ENCODE measurements at places on chromosomes 3 and 15.

DNA sequence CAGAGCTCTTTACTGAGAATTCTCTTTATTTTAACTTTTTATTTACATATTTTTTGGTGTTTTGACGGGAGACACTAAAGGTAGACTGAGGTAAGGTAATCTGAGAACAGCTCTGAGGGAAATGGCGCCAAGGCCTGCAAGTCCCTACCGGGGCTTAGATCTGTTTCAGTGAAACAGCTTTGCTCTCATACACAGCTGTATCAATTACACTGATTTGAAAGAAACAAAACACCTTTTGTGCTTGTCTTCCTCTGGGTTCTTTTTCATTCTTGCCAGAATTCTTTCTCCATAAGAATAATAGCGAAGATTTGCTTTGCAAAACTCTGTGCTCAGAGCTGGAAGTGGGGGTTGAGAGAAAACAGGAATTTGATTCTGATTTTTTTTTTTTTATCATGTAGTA is 79.5 kb upstream of the PEX5L start:
- DNase-seq, result no peak

DNA sequence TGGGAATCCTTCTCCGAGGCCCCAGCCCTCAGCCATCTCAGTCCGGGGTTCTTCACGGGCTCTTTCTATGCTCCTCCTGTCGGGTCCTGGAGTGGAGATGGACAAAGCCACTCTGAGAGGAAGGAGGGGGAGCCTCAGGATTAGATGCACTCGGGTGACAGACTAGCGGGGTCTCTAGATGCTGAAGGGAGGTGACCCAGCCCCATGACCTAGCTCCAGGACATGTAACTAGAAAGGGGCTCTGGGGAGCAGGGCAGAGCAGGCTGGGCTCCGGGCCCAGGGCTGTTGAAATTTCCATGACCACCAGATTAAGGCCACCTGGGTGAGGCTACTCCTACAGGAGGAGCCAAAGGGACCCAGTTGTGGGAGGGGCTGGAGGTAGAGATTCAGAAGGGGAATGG is 14.8 kb upstream of the SKIC8 start:
- no peak for DNase-seq

GRCh38 chr3:190167936-190168680 is 47.4 kb upstream of the P3H2 start:
- no peak for DNase-seq

- DNase-seq, result peak; percentile 94
These were observed 3.0 kb downstream of the SLC51A start for GRCh38 chr3:196219194-196219969.

- peak; percentile 81 for DNase-seq
These were observed at the start of gene LEKR1 for GRCh38 chr3:156826144-156826895. Gene LEKR1, plus strand, starts transcription at chr3:156826353. Its CDS starts 2,977 bp downstream, at chr3:156829330.

GRCh38 chr15:95580121-95580520 is 750.4 kb upstream of the NR2F2 start:
- no peak for DNase-seq

DNA sequence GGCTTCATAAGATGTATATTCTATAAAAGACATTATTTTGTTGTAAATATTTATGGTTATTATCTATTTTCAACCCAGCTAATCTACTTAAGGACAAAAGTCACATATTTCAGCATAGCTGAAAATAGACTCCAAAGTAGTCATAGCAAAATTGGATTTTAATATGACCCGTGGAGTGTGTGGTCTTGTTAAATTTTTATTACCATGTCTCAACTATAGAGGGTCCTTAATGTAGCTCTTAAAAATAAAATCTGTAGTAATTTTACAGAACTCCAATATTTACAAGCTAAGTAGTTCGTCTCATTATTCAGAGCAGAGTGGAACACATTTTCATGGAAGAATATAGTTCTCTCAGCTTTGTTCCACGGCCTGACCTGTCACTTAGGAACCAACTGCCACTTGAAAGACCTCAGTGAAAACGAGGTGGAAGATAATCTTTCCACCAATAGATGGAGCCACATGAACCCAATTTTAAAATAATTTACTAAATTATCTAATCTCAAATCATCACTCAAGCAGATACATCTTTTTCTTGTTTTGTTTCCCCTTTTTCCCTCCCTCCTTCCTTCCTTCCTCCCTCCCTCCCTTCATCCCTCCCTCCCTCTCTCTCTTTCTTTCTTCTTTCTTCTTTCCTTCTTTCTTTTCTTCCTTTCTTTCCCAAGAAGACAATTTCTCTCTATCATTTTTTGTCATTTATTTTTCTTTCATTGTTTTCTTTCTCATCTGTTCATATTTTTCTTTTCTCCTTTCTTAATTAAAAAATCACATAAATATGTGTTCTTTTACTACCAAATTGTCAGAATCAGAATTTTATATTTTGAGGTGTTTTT is 97.2 kb downstream of the CLDN1 start:
- no peak for DNase-seq

- no peak for DNase-seq
These were observed 9.8 kb downstream of the SLC38A3 start for GRCh38 chr3:50214824-50215223.

- DNase-seq, result no peak
These were observed 65.4 kb upstream of the ACAD9 start for GRCh38 chr3:128814060-128814459.

DNA sequence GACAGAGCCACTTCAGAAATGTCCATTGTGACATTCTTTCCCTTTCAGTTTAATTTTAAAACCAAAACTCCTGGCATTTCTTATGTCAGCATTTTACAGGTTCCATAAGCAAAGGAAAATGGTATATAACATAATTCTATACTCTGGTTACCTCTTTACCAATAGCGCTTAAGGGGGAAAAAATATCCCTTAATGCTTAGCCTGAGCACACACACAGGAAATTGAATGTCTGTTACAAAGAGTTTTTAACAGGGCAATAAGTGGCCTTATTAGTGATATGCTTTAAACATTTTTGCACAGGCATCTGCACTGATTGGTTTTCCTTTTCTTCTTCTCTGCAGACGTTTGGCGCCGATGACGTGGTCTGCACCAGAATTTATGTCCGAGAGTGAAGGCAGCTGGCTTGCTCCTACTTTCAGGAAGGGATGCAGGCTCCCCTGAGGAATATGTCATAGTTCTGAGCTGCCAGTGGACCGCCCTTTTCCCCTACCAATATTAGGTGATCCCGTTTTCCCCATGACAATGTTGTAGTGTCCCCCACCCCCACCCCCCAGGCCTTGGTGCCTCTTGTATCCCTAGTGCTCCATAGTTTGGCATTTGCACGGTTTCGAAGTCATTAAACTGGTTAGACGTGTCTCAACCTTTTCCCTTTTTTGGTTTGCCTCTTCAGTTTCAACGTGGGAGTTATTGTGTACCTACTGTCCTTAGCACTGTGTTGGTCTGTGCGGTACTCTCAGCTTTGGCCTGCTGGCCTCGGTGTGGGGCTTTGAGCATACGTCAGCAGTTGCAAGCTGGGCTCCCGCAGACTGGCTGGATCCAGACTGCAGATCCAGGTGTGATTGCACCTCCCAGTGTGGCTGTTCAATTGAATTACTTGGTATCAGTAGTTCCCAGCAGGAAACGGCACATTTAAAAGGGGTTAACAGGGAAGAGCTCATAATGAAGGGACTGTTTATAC is 7.7 kb downstream of the CRABP1 start:
- DNase-seq, result no peak

GRCh38 chr15:58987036-58987435 is 427 bp upstream of the RNF111 start:
- no peak for DNase-seq

DNA sequence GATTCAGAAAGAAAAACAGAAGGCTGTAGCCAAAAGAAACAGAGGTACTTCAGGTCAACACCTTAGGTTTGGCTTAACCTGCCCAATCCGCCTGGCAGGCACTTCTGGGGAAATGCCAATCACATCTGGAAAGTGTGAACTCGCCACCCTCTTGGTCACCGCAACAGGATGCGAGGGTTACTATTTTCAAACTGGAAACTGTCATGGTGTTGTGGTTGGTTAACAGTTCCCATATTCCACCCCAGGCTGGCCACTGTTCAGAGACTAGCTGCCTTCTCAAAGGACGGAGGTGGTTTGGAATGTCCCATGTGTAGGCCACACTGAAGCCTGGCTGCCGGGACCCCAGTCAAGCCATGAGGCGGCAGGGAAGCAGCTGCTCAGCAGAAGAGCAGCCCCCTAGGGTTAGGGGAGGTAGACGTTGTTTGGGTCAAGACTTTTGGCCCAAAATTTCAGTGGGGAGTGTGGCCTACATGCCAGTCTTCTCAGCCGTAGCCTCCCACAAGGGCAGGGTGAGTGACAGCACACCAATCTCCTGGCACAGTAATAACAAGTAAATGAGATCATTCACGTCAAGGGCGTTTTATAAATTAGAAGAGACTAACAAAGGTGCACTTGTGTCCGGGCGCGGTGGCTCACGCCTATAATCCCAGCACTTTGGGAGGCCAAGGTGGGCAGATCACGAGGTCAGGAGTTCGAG is 54.6 kb downstream of the UMPS start:
- DNase-seq, result no peak

GRCh38 chr3:175199961-175200360 is 340.8 kb downstream of the NAALADL2 start:
- DNase-seq, result no peak

GRCh38 chr3:151553888-151554287 is 93.0 kb upstream of the IGSF10 start:
- DNase-seq, result no peak

DNA sequence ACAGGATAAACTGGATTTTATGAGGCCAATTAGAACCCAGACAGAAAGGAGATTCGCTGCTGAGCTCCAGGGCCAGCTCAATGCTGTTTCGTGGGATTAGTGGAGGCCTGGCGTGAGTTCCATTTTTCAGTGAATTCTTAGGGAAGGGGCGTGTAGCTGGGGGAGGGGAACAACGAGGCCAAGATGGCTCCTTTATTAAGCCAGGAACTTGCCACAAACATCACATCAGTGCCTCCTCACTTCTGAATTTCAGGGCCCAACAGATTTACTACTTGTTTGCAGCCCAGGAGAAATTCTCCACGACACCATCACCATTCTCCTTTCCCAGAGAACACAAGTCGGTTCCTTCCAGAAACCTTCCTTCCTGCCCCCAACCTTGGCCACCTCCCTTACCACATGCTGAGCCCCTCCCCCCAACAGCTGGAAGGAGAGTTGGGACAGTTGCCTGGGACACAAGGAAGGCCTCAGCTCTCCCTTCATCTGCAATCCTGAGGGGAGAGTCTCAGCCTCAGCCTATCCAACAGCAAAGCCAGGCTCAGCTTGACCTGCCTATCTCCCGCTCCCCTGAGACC is 5.8 kb downstream of the IGDCC4 start:
- no peak for DNase-seq

- no peak for DNase-seq
These were observed 125.8 kb downstream of the LPP start for GRCh38 chr3:188279502-188280335.

DNA sequence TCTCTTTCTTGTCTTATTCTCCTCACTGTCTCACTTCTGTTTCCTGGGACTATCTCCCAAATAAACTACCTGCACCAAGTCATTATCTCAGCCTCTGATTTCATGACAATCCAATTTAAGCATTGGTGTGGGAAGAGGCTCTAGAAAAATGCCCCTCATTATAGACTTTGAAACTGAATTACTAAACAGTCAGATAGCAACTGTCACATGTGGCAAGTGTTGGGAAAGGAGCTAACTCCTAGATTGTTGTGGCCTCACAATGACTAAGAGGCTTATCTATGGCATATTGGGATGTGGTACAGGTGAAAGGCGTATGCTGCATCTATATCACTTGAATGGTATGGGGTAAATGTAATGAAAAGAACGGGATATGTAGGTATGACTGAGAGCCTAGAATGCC is 103.5 kb upstream of the CCDC54 start:
- DNase-seq, result no peak

DNA sequence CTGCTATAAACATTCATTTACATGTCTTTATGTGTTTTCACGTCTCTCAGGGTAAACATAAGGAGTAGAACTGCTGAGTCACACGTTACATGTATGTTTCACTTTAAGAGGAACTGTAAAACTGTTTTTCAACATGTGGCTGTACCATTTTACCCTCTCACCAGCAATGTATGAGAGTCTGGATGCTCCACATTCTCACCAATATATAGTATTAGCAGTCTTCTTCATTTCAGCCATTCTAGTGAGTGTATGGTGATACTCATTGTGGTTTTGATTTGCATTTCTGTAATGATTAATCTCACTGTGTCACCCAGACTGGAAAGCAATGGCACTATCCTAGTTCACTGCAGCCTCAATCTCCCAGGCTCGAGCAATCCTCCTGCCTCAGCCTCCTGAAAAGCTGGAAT is 37.1 kb downstream of the PHC3 start:
- DNase-seq, result no peak

DNA sequence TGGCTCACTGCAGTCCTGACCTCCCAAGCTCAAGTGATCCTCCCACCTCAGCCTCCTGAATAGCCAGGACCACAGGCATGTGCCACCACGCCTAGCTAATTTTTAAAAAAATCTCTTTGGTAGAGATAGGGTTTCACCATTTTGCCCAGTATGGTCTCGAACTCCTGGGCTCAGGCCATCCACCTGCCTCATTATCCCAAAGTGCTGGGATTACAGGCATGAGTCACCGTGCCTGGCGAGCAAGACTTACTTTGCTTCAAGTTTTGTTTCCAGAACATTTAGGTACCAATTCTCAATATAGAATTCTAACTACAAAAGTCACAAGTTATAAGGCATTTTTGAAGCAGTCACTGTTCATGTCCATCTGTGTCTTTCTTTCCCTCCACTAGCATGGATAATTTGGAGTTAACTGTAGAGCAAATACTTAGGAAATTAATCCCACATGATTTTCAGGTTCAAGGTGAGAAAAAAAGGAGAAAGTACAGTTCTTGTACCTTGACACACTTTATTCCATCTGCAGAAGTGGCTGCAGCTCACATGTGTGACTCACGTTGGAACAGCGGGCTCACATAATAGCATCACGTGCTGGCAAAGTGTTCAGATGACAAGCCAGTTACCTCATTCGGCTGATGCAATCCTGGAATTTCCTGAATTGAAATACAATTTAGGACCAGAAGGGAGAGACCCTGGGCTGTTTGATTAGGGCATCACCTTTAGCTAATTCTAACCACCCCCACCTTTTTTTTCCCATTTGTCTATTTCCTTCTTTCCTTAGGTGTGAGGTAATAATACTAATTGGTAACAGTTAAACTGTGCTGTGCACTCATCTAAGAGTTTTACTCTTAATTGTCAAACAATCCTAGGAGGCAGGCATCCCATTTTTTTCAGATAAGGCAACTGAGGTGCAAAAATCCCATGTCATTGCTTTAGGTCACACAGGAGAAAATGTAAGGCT is 46.9 kb upstream of the NEDD4 start:
- DNase-seq, result no peak

DNA sequence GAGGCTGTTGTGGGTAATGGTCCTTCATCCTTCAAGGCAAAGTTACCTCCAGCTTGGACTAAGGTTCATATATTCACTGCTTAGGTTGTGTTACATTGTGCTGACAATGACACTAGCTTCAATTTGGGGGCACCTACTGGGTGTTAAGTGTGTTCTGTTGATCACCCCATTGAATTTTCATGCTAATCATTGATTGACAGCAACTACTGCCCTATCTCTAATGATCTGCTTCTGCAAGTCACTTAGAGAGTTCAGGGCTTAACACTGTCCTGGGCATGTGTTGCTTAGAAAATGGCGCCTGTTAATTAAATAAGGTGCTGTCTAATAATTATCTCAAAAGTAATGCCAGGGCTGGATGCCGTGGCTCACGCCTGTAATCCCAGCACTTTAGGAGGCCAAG is 3.4 kb downstream of the FLNB start:
- DNase-seq, result no peak
